ENCODE measurements at places on chromosomes 1 and 21. TPM values are rescaled to one million over a fixed set of nuclear protein-coding genes. Genes with fewer than 3 reads are reported as not detected.

DNA sequence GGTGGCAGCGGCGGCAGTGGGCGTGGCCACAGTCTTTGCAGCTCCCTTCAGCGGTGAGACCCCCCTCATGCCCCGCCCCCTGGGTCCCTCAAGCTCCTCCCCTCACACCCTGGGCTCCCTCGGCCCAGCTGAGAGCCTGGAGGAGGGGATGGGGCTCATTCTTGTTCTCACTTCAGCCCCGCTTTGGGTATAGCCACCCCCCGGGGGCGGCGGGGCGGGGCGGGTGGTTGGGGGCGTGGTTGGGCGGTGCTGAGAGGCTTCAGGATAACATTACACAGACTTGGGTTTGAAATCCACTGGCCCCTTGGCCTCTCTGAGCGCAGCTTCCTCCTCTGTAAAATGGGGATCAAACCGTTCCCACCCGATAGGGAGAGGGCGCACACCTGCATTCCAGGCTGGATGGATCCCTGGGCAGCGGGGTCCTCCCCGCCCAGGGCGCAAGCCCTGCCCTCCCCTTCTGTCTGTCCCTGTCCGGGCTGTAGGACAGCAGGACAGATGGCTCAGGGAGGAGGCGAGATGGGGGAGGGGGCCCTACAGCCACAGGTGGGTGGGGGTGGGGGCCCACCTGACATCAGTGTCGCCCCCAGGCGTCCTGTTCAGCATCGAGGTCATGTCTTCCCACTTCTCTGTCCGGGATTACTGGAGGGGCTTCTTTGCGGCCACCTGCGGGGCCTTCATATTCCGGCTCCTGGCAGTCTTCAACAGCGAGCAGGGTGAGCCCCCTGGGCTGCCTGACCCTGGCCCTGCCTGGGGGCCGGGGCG is 5.1 kb downstream of the CLCNKA start:
- peak; percentile 37 for DNase-seq

- DNase-seq = no peak
These were observed 320.2 kb upstream of the NFIA start for GRCh38 chr1:60762176-60762575.

Gene MAP3K7CL
- total RNA-seq = 35.8 TPM

- DNase-seq = no peak
These were observed 225.3 kb upstream of the KAZN start for GRCh38 chr1:14373081-14373758.

GRCh38 chr1:89759036-89759435 is 61.8 kb upstream of the LRRC8D start:
- DNase-seq = no peak

Gene BCL10
- 50.7 TPM for total RNA-seq

Gene TRNP1
- total RNA-seq = 3.3 TPM

- DNase-seq = no peak
These were observed 76.2 kb upstream of the CD34 start for GRCh38 chr1:207987164-207987563.

DNA sequence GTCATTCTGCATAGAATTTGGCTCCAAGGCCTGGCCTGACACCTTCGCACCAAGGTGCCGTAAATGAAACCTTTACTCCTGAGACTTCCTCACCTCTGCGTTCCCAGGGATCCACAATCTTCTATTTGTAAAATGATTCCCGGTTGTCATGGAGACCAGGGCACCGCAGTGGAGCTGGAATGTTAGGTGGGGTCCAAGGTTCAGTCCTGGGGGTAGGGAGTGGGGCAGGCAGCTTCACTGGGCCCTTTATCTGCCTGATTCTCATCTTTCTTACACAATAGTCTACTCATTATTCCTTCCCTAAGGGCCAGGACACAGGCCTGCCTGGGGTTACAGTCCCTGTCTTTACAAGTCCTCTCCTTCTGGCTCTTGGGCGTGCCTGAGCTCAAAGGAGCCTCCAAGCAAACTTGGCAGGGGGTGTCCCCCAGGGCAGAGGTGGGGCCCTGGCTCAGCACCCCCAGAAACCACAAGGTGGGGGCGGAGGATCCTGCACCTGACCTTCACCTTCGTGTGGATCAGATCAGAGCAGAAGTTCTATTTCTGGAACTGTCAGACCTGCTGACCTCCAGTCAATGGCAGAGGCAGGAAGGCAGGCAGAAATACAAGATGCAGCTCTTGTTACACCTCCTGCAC is 51.1 kb downstream of the RIPK4 start:
- peak; percentile 60 for DNase-seq

- no peak for DNase-seq
These were observed 136.4 kb upstream of the FAM78B start for GRCh38 chr1:166302989-166303758.

- DNase-seq = no peak
These were observed 23.0 kb upstream of the PRSS38 start for GRCh38 chr1:227792216-227793078.

Gene TBX19
- total RNA-seq = 0.57 TPM

DNA sequence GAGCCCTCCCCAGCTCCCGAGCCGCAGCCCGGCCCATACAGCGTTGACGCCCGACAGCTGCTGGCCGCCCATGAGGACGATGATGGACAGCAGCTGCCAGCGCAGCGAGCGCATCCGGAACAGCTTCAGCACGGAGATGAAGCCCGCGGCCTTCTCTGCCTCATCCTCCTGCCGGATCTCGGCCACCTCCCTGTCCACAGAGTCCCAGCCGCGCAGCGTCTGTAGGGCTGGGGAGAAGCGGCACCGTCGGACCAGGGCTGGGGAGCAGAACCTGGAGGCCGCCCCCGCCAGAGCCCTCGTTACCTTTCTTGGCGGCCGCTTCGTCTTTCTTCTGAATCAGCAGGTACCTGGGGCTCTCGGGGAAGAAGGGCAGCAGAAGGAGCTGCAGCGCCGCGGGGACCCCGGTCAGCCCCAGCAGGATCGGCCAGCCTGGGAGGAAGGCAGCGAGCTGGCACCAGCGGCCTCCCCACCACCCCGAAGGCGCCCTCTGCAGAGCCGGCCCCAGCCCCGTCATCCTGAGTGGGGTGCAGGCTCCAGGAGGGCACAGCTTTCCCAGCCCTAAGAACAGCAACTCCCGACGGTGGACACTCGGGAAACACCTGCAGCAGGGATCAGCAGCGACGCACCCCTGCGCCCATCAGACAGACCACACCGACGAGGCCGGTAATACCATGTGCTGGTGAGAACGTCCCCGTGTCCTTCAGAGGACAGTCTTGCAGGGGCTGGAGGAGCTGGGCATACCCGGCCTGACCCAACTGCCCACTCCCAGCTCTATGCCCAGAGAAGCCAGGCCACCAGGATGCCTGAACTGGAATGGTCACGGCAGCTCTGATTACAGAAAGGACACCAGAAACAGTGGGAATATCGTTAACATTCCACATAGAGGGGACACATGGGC is 13.8 kb upstream of the SLC2A7 start:
- DNase-seq = no peak

GRCh38 chr1:30604801-30605440 is 118.5 kb downstream of the MATN1 start:
- DNase-seq = no peak

Data from Daoy (cell line).